Nephron progenitor cell (in vitro differentiated cells): ENCODE measurements at places on chromosomes 7 and 10.

- no peak for DNase-seq
Measured at GRCh38 chr10:12243864-12244620, 48.1 kb downstream of the CDC123 start.

- DNase-seq: no peak
Measured at GRCh38 chr10:7117806-7118674, 292.8 kb downstream of the SFMBT2 start.

GRCh38 chr7:22481726-22482125 lies 18.3 kb downstream of the STEAP1B start:
- no peak for DNase-seq

GRCh38 chr10:25522946-25523608 lies 348.3 kb downstream of the GPR158 start:
- no peak for DNase-seq

GRCh38 chr7:27271384-27271783 lies 28.8 kb downstream of the EVX1 start:
- no peak for DNase-seq

GRCh38 chr7:16904076-16904475 lies 22.3 kb upstream of the AGR3 start:
- no peak for DNase-seq

GRCh38 chr7:155788616-155789000 lies 23.7 kb downstream of the SHH start:
- DNase-seq: no peak

GRCh38 chr7:93148144-93148543 lies at the start of gene SAMD9L:
TSS of gene SAMD9L (minus strand) at chr7:93148385. CDS start at chr7:93135971, 12,414 bp downstream.
- no peak for DNase-seq

DNA sequence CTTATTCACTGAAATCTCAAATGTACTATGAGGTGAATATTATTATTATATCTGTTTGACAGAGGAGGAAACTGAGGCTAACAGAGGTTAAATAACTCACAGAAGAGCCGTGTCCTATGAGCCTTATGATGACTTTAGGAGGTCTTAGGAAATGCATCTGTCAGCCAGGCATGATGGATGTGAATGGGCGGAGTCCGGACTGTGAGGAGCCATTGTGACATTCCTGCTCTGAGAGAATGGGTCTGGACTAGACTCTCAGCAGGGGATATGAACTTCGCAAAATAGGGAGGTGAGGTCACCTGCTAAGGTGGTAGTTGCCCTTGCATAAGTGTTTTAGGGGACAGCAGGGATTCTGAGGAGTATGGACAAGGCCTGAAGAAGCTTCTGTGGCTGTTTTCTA lies 153.6 kb downstream of the TMEM178B start:
- DNase-seq: peak; percentile 10

GRCh38 chr10:102599565-102600327 lies 44.5 kb upstream of the TRIM8 start:
- no peak for DNase-seq

DNA sequence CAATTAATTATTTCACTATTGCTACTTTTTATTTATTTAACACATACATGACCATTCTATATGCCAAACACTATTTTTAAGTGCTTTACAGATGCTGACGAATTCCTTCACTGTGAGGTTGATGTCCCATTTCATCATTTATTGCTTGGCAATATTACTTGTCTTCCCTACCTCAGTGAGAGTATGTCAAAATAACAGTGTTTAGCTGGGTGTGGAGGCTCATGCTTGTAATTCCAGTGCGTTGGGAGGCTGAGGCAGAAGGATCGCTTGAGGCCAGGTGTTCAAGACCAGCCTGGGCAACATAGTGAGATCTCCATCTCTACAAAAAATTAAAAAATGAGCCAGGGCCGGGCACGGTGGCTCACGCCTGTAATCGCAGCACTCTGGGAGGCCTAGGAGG lies 19.8 kb upstream of the MRC1 start:
- DNase-seq: no peak

GRCh38 chr7:97005183-97006054 lies at the start of gene DLX6:
TSS of gene DLX6 (plus strand) at chr7:97005553. CDS start at chr7:97005978, 425 bp downstream.
- DNase-seq: peak; percentile 80

- DNase-seq: no peak
Measured at GRCh38 chr10:86579883-86580520, 58.4 kb upstream of the WAPL start.

DNA sequence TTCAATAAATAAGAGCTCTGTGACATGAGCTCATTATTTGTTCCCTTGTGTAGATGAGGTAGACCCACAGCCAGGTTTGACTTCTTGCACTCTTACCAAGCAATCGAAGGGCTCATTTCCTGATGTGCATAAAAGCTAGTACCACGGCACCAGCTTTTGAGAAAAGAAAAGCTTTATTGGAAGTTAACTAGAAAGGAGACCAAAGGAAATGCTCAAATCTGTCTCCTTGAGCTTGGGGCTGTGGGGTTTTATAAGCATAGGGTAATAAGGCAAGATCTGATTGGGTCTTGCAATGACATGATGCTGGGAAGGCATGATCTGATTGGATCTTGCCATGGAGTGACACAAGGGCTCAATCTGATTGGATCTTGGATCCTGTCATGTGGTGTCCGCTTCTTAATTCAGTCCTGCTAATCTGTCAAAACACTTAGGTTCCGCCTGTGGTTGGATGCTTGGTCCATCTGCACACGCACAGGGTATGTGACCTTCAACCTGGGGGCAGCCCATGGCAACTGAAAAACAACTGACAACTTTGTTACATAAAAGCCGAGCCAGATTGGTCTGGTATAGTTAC lies 47.8 kb upstream of the FRMD4A start:
- no peak for DNase-seq

GRCh38 chr7:11341285-11341944 lies 367.7 kb downstream of the PHF14 start:
- DNase-seq: no peak

GRCh38 chr10:23408330-23408976 lies 30.4 kb upstream of the OTUD1 start:
- DNase-seq: no peak

- DNase-seq: no peak
Measured at GRCh38 chr7:36486336-36486735, 96.7 kb downstream of the ANLN start.

- no peak for DNase-seq
Measured at GRCh38 chr7:5278766-5279165, 4.0 kb upstream of the SLC29A4 start.

DNA sequence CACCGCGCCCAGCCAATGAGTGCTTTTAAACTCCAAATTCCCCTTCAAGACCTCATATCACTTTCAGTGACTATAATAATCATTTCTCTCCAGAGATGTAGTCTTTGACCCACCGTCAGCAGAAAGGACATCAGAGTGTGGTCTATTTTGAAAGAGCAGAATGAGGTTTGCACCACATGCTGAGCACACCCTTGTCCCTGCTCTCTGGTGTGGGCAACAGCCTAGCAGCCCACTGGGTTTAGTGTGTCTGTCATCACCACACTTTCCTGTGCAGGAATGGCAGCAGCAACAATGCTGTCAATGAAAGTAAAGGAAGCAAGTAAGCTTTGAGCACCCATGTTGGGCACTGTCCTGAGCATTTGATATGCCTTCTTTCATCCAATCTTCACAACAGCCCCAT lies 122.4 kb downstream of the PLXNA4 start:
- DNase-seq: no peak

DNA sequence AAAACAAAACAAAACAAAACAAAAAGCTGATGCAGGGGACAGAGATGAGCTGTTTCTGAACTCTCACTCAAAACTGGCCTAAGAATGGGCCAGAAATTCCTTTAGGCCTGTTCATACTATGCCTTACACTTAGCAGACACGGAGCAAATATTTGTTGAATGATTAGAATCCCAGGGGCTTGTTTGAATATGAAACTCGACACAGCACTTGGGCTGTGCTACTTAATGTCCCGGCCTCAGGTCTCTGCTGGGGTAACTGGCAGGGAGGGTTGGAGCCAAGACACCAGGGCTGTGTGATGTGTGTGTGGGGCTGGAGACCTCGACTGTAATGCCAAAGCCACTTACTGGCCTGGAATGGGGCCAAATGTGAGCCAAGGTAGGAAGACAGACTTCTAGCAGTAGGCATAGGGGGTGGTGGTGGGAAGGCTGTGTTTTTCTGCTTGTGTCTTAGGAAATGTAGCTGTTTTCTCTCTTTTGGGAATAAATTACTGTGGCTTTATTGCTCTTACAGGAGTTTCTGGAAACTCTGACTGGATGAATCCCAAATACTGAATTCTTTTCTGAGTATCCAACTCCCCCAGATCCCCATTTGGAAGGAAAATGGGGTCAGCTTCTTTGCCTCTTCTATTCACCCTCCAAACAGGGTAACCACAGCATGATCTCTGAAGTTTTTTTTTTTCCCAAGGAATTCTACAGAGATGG lies 66.7 kb downstream of the EMX2 start:
- DNase-seq: no peak

- DNase-seq: no peak
Measured at GRCh38 chr7:75771224-75771623, 787 bp downstream of the CCL26 start.

DNA sequence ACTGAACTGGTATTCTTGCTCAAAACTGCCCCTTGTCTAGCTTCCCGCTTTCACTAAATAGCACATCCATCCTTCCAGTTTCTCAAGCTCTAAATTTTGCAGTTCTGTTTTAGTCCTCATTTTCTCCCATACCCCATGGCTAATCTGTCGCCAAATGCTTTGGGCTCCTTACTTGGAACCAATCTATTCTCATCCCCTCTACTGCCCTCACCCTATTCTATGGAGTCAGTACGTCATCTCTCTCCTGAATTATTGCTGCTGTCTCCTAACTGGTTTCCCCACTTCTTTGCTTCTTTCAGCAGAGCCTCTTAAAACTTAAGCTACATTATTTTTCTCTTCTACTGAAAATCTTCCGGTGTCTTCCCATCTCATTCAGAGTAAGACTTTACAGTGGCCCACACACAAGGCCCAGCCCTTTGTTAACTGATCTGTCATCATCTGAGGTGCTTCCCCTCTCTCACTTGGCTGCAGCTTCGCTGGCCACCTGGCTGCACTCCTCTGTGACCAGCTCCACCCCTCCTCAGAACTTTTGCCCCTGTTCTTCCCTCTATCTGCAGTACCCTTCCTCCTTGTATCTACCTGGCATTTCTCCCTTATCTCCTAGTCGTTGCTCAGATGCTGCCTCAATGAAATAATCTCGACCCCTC lies 9.9 kb downstream of the STARD3NL start:
- DNase-seq: no peak

- DNase-seq: peak; percentile 52
Measured at GRCh38 chr10:22335173-22335933, 9.9 kb upstream of the SPAG6 start.

GRCh38 chr7:54817152-54817551 lies 58.1 kb upstream of the SEC61G start:
- no peak for DNase-seq

DNA sequence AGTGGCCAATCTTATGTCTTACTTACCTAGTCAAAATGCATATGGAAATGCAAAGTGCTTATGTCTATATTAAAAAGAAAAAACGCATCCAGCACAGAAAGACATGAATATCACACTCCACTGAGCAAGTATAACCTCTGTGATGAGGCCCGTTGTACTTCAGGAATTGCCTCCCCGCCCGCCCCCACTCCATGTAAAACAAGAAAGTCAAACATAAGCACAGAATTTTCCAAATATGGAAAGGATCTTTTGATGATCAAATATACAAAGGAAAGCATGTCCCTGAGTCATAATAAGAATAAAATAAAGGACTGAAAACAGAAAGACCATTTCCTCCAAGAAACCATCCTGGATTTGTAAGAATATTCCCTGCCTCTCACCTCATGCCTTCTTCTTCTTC lies 229.1 kb downstream of the BAMBI start:
- DNase-seq: no peak

DNA sequence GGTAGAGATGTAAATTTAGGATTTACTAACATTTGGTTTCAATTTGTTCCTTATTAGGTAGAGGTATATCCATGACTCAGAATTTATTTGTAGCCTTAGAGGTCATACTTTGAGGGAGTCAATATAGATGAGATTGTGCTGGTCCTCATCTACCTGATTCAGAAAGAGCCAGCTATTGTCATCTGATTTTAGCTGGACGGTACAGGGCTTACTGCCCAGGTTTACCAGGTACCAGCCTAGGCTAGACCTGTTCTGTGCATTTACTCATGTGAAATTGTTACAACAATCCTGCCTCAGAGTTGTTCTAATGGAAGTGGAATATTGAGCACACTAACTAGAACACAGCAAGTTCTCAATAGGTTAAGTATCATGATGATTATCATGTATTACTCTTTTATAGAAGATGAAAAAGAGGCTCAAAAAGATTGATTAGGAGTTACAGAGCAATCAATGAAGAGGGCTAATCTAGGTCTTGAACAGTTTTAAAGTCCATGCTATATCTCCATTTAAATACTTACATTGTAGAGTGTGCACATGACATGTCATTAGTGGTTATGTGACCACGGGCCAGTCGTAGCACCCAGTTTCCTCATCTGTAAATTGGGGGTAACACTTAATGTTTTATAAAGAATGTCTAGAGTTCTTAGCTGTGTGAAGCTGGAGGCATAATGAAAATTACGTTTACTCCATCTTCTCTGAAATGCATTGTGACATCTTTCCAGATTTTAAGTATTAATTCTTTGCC lies 42.1 kb downstream of the TRIM24 start:
- no peak for DNase-seq

DNA sequence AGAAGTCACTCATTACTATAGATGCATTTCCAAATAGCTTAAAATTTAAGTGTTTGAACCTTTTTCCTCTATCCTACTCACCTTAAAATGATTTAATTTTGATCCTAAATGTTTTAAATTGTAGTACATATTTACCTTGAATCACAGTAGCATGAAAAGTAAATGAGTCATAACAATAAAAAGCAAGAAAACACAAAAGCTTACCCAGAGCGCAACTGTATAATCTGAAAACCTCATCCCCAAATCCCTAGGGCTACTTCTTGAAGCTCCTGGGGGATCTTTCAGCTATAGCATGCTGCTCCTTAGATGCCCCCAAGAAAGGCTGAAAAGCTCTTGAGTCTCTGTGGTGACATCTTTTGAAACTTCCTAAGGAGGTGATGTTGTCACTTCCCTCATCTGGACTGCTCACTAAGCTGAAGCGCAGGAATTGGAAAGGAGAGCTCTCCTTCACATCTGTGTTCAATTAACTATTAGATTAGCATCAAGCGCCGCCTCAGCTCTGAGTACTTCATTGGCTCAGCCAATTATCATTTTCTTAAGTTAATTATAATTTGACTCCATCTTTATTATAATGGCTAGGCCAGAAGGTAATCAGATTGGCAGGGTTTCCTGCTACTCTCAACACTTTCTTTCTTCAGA lies 60.2 kb downstream of the SEMA3E start:
- no peak for DNase-seq

- DNase-seq: no peak
Measured at GRCh38 chr7:26318921-26319320, 27.3 kb downstream of the SNX10 start.
